ENCODE measurements at places on chromosomes 5 and 9. TPM values are rescaled to one million over a fixed set of nuclear protein-coding genes. Genes with fewer than 3 reads are reported as not detected.

SUB1 gene
- total RNA-seq: 317 TPM

DNA sequence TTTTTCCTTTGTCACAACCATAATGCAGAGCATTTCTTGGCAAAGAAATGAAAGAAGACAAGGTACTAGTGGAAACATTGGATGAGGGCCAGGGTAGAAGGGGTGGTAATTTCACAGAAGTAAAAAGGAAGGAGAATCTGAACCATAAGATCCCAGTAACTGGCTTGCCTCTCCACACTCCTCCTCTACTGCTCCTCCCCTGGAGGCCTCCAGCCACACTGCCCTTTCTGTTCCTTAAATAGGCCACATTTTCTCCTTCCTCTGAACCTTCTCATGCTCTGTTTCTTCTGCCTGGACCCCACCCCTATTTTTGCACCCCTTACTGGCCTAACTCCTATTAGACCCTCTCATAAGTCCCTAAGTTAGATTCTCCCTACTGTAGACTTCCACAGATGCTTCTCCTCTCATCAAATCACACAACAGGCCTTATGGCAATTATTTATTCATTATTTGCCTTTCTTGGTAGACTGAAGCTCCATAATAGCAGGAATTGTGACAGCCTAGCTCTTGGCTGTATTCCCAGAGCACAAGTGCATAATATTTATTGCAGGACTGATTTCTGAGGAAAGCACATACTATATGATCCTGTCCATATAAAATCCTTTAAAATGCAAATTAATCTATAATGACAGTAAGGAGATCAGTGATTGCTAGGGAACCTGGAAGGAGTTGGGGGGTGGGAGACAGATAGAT is 31.3 kb upstream of the GRIA1 start:
- no peak for DNase-seq

DNA sequence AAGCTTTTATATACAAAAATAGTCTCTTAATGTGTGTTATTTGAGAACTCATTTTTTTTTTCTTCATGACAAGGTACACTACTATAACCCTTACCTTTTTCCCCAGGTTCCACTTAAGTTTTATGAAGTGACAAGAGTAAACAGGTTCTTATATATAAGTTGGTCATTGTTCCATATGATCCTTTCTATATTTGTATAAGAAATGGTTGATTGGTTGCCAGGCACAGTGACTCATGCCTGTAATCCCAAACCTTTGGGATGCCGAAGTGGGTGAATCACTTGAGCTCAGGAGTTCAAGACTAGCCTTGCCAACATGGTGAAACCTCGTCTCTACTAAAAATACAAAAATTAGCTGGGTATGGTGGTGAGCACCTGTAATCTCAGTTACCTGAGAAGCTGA is 108.3 kb downstream of the PCSK1 start:
- DNase-seq: no peak

DNA sequence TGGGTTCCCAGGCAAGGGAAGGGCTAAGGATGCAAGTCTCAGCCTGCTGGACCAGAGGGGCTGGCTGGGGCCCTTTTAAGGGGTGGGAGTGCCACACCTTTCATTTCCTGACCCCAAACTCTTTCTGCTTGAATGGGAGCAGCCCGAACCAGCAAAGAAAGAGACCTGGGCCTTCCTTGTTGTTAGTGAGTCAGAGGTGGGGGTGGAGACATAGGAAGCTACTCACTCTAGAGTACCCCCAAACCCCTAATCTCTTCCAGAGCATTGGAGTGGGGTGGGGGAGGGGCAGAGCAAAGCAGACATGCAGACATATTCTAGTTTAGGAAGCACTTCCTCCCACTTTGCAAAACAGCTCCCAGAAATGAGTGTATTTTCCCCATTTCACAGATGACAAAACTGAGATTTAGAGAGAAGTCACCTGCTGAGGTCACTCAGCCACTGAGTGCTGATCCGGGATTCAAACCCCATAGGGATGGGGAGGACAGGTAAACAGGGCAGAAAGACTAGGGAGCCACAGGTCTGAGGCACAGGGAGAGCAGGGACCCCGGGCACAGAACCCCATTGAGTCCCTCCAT is 6.0 kb upstream of the AQP3 start:
- DNase-seq: no peak

- no peak for DNase-seq
These were observed 41.2 kb upstream of the COL5A1 start for GRCh38 chr9:134600371-134600770.

DNA sequence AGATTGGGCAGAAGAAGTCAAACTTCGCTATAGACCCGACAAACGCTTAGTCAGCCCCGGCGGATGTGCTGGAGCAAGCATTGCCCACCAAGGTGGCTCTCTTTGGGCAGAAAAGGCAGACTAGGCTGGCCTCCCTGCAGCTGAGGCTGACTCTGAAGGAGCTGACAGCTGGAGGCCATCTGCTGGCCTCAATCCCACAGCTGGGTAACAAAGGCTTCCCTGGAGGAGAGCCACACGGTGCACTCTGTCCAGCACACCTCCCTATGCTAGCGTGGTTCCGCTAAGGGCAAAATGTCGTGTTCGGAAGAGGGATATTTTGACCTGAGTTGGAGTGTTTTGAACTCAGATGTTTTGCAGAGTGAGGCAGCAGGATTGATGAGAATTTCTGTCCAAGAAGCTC is 103.5 kb upstream of the PTCH1 start:
- no peak for DNase-seq

DNA sequence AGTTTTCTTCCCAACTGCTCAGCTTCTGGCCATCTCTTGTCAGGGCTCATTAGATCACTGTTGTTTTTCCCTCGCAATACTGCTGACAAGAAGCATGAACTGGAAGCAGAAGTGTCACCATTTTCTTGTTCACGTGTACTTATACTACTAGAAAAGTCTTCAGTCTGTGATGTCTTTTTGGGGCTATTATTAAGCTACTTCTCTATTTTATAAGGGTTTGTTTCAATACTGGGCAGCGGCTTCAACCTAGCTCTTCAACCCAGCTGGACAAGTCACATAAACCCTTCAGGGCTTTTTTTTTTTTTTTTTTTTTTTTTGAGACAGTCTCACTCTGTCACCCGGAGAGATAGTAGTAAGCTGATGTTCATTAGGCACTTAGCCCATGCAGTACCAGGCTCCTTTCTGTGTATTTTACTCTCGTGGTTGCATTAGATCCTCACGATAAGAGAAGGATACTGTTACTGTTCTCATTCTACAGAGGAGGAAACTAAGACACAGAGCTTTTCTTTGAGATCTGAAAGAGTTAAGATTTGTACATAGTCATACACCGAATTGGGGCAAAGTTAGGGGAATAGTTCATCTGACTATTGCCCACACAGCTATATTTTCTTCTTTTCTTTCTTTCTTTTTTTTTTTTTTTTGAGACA is 20.5 kb downstream of the RAPGEF1 start:
- no peak for DNase-seq

DNA sequence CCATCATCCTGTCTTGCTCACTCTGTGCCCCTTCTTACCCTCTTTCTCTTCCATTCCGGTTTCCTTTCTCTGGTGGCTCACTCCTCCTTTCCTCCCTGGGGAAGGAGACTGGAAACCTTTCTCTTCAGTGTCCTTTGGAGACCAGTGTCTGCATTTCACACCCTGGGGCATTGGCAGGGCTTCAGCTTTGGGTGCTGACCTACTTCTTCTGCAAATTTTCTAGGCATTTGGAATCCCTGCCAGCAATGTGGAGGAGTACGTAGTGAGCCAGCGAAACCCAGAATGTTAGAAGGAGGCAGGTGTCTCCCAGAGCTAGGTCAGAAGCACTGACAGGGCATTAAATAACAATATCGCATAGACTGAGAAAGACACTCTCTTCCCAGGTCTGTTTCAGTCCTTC is 122.2 kb downstream of the SLC28A3 start:
- no peak for DNase-seq

- peak; percentile 84 for DNase-seq
These were observed 62.9 kb downstream of the OTULIN start for GRCh38 chr5:14727428-14727865.

DNA sequence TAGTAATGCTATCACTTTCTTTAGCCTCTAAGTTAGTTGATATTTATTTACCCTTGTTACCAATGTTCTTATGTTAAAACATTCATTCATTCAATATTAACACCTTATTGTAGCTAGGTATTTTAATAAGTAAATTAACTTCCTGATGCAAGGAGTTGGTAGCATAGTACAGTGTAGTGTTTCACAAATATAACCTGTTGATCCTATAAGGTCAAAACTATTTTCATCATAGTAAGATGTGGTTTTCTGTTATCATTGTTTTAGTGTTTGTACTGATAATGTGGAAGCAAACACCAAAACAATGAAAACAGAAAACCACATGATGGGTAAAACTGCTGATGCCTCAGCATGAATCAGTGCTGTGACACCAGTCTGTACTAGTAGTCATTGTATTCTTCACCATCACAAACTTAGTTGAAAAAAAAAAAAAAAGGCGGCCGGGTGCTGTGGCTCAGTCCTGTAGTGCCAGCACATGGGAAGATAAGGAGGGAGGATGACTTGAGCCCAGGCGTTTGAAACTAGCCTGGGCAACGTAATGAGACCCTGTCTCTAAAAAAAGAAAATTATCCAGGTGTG is 36.5 kb downstream of the ZCCHC7 start:
- no peak for DNase-seq

- DNase-seq: no peak
These were observed 924.3 kb upstream of the CDH10 start for GRCh38 chr5:25568989-25569625.

CD180 gene
- not detected for total RNA-seq

DNA sequence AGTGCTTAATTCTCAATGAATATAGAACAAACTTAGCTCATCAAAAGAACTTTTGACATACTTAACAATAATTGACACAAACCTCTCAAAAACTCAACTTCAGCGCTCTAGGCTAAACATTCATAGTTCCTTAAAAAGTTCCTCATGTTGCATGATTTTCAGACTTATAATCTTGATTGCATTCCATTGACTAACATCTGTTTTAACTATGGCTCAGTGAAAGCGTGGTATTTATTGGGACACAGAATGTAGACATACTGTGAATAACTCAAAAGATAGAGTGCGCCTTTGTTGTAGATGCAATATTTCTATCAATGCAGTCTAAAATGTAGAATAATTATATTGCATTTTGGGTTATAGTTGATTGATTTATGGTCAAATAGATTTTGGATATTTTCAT is 227.1 kb upstream of the HAPLN1 start:
- no peak for DNase-seq

- DNase-seq: no peak
These were observed 162.4 kb downstream of the ESM1 start for GRCh38 chr5:54823006-54823405.

PHF24 gene
- total RNA-seq: not detected

GRCh38 chr5:9761706-9762105 is 131.6 kb upstream of the TAS2R1 start:
- DNase-seq: no peak

GRCh38 chr5:39433848-39434247 is 9.1 kb upstream of the DAB2 start:
- DNase-seq: no peak

GRCh38 chr5:55407059-55407684 is 99.4 kb downstream of the MTREX start:
- peak; percentile 50 for DNase-seq

- DNase-seq: peak; percentile 74
These were observed 95.5 kb downstream of the CAMSAP1 start for GRCh38 chr9:135811801-135812200.

DNA sequence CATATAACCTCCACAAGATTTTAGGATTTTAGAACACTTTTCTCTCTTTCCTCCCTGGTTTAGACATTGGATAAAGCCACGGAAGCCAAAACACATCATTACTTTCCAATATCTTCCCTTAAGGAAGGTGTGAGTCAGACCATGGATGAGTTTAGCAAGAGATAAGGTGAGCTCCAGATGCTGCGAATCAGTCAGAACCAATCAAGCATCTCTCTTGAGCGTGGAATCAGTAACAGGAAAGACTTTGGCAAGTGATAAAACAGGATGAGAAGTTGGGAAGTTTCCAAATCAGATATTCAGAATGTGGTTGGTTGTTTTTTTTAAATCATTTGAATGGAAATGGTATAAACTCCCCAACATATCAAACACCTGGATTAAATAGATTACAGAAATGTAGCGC is 397.8 kb downstream of the EFNA5 start:
- DNase-seq: no peak

DNA sequence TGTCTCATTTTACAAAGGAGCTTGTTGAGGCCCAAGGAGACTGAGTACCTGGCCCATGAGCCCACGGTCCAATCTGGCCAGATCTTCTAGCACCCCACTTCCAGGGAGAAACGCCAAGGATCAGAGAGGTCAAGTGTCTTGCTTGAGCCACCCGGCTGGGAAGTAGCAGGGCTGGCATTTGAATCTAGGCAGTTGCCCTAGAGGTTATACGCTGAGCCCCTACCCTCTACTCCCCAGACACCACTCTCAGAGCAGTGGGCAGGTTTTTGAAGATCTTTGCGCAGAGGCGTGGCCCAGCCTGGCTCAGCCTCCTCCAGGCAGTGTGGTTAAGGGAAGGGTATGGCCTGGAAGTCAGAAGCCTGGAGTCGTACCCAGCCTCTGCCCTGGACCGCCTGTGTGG is 5.8 kb upstream of the NUP214 start:
- DNase-seq: no peak

DNA sequence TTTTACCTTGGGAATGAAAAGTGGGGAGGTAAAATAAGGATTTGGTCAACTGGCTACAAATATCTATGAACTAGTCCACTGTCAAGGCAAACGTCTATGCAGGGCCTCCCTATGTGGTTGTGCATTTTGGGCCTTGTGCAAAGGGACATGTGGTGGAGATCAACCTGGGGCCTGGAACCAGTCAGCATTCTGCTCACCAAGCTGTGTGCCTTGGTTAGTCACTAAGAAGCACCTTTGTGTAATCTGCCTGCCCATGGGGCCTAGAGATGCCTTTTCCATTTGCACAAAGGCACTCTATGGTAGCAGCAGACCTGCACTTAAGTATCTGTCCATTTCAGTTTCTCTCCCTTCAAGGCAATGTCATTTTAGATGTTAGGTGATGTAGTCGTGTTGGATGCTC is 184.0 kb downstream of the GNAQ start:
- DNase-seq: no peak

DNA sequence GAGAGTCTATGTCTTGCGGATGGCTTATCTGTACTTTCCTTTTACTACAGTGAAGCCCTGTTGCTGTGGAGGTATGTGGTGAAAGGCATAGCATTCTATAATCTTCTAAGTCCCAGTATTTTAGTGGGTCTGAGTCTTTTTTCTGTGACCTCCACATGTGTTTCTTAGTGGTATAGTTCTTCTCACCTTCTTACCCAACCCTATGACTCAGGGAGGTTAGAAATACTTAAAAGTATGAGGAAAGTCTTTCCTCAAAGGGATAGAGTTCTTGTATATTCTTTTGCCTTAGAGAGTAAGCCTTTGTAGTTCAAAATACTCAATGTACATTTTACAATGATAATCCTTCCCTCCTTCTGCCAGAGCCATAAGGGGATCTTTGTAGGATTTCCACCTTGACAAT is 621.9 kb upstream of the CTNND2 start:
- no peak for DNase-seq

SLIT3 gene
- total RNA-seq: not detected

DNA sequence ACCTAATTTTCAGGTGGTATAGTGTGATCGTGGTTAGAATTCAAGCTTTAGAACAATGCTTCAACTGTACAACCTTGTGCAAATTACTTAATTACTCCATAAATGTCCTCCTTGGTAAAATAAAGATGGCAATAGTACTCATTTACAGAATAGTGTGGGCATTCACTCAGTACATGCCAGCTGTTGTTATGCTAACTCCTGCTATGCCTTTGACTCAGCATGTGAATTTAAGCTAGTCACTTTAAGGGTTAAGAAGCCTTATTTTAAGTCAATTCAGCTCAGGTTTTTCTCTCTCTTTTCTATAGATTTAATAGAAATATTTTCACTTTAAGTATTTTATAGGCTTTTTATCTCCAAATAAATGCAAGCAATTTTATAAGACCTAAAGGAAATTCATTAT is 335.6 kb upstream of the ITGA1 start:
- DNase-seq: no peak
